NCI-H2171 treated with DMSO at 0.1 percent for 48 hours (cell line): ENCODE measurements at places on chromosomes 5 and 9.

DNA sequence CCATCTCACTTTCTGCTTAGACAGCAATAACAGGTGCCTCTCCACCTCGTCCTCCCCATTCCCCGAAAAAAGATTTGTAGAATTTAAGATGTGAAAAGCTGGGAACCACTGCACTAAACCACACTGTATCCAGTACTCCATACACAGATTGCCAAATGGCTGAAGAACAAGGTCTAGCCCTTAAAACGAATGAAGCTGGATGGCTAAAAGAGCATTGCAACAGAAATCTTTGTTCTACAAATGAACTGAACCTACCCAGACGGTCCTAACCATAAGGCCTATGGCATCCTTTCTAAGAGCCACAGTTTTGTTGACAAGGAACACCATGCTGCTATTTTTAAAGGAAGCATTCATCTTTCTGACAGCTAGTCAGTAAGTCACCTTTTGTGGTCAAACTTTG, 152.3 kb downstream of the TTC39B start:
- no peak for DNase-seq

- no peak for DNase-seq
These were observed 93.4 kb downstream of the DAB2IP start for GRCh38 chr9:121744687-121745395.

DNA sequence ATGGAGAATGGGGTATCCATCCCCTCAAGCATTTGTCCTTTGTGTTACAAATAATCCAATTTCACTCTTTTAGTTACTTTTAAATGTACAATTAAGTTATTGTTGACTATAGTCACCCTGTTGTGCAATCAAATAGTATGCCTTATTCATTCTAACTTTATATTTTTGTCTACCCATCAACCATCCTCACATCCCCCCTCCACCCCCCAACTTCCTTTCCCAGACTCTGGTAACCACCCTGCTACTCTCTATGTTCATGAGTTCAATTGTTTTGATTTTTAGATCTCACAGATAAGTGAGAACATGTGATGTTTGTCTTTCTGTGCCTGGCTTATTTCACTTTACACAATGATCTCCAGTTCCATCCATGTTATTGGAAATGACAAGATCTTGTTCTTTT, 15.4 kb upstream of the RANBP17 start:
- no peak for DNase-seq

DNA sequence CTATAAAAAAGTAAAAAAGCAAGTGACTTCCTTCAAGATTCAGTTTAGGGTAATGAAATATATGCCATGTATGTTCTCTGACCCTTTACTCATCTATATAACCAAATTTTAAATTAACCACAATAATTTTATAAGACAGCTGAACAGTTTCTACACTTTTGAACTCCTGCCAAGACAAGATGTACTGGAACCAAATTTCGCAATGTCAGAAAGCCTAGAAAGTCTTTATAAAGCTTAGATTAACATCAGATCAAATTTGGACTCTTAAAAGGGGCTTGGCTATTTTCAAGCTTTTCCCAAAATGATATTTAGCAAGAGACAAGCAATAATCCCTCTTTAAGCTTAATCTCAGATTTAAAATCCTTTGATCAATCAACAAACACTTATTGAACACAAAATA, 362.6 kb downstream of the PTPRD start:
- no peak for DNase-seq

DNA sequence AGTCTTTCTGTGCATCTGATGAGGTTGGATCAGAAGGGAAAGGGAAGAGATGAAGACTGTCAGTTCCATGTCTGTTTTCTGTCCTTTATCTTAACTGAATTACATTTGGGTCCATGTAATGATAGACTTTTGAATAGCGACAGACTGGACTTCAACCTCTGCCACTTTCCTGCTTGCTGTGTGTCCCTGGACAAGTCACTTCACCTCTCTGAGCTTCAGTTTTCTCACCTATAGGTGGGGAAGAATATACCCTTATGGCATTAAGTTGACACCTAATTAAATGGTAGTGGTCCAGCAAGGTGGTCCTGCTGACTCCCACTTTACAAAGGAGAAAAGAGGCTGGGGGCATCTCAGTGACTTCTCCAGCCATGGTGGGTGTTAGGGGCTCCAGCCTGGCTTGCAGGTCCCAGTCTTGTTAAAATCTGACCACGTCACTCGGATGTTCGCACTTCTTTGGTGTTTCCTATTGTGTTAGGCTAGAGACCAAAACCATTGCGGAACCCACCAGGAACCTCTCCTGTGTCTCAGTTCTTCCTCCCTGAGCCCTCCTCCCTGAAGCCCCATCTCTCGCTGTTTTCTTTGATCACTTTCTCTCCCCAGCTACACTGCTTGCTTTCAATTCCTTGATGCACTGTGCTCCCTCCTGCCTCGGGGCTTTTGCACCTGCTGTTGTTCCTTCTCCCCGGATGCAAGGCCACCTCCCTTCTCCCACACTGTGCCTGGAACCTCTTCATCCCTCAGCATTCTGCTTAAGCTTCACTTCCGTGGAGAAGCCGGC, 256.5 kb downstream of the NSG2 start:
- no peak for DNase-seq

- DNase-seq = no peak
These were observed 49.8 kb upstream of the PALM2AKAP2 start for GRCh38 chr9:109730228-109730627.

GRCh38 chr5:17819783-17820182, 185.5 kb downstream of the TAF11L14 start:
- DNase-seq = no peak

DNA sequence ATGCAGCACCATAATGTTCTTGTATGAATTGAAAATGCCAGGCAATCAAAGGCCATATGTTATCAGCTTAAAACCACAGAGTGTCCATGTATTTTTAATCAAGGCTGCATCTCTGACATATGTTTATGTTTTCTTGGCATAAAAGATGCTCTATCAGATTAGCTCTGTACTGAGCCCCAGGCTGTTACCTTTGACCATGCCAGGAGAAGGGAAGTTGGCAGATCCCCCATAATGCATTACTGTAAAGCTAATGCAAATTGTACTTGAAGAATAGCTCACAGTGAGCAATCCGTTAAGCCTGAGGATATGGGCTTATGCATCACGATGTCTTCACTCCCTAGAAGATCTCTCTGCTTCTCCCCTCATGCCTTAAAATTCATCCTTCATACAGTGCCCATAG, 414.4 kb downstream of the BRINP1 start:
- DNase-seq = peak; percentile 18

DNA sequence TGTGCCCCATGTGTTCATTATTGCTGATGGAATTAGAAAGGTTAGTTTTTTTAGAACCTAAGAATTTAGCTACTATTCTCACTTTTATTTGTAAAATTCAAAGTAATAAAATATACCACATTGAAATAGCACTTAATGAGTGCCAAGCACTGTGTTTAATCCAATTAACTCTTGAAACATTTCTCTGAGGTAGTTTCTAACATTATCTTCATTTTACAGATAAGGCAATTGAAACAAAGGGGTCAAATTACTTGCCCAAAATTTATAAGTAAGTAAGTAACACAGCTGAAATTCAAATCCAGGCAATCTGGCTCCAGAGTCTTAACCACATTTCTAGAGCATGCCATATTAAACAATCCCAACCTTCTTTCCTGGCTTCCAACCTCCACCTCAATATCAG, 84.2 kb downstream of the MLLT3 start:
- no peak for DNase-seq

- peak; percentile 69 for DNase-seq
These were observed 103.6 kb downstream of the LURAP1L start for GRCh38 chr9:12878351-12878978.

DNA sequence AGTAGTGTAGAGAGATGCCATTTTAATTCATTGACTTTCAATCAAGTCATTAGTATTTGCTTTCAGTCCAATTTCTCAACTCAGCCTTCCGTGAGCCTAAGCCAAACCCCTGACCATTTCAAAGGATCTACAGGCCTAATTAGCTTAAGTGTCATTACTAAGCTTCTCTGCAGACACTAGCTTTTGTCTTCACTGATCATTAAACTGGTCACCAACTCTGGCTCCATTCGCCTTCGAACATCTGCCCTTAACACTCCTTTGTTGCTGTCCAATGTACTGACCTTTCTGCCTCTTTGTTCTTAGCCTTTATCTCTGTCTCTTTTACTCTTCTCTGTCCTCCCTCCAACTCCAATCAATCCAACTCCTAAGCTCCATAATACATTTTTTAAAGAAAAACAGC, 299.3 kb downstream of the DIRAS2 start:
- DNase-seq = no peak

GRCh38 chr5:10467281-10468198, 25.9 kb downstream of the ROPN1L start:
- no peak for DNase-seq

GRCh38 chr9:7791394-7791793, 8.2 kb downstream of the DMAC1 start:
- no peak for DNase-seq

DNA sequence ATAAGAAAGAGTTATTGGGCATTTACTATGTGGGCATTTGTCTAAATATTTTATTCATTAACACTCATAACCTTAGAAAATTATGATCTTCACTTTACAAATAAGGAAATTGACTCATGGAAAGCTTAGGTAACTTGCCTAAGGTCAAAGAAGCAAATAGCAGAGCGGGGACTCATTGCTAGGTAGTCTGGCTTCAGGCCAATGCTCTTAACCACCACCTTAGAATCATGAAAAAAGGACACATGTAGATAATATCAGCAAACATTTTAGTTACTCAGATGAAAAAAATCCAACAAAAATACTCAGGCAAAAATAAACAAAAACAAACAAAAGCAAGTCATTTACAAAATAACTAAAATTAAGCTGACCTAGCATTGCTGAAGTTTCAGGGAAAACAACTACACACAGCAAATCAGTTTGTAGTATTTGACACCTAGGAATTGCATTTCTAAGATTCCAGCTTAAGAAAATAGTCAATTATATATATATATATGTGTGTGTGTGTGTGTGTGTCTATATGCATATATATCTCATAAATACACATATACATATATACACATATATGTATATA, 166.0 kb downstream of the HMHB1 start:
- no peak for DNase-seq

GRCh38 chr9:21747175-21747574, 55.3 kb upstream of the MTAP start:
- no peak for DNase-seq

DNA sequence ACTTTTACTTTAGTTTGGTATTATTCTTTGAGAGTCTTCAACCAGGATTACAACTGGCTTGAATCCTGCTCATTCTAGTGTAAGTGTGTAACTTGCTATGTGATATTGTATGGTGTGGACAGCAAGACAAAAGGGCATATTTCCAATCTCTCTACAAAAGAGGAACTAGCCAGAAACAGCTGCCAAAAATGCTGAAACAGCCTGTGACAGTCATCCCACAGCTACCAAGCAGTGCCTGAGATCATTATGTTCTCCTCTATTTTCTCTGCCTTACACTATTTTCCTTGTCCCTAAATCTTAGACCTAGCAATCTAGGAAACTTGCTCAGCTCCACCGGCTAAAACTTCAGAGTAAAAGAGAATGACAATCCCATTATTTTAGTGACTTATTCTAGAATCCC, 42.8 kb downstream of the WDR41 start:
- no peak for DNase-seq

- no peak for DNase-seq
These were observed 118.1 kb downstream of the LHFPL2 start for GRCh38 chr5:78530342-78531096.

GRCh38 chr5:169424670-169425378, 123.9 kb upstream of the SLIT3 start:
- DNase-seq = no peak

DNA sequence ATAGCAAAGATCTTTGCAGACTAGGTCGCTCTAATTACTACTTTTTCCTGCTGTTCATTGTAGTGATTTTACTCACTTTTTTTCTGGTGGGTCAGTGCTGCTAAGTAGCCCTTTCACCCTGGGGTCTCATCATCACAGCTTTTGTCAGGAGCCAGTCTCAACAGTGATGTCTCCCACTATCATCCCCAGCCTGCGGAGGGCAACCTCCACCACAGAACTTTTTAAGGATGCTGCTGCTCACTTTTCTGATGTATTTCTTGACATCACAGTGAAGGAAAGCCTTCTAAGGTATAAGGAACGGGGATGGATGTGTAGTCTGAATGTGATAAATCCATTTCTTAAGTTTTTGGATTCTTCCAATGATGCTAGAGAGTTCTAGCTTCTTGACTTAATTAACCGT, 242.5 kb upstream of the RIOK2 start:
- no peak for DNase-seq
